ENCODE measurements at places on chromosomes 2 and 18.

- no peak for DNase-seq
These were observed 40.5 kb downstream of the HPCAL1 start for GRCh38 chr2:10343191-10343590.

DNA sequence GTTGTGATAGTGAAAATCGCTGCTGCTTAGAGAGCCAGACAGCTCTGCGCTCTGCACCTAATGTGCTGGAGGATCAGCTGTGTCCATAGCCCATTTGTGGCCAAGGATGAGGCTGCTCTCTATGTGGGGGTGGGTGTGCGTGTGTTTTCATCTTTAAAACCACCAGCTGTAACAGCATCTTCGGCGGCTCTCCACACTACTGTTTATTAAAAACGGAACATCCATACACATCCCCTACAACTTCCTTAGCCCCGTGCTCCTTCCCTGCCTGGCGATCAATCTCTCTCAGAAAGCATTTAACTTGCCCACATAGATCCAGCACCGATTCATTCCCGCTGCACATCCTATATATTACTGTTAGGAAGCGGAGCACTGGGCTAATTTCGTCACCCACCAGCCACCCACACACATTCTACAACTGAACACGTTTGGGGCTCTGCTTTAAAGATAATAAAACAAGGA, 1.6 kb downstream of the CELF4 start:
- DNase-seq = no peak

GRCh38 chr2:188524519-188525113, 232.9 kb downstream of the GULP1 start:
- peak; percentile 47 for DNase-seq

GRCh38 chr2:28678944-28679343, 72.7 kb upstream of the PPP1CB start:
- no peak for DNase-seq

DNA sequence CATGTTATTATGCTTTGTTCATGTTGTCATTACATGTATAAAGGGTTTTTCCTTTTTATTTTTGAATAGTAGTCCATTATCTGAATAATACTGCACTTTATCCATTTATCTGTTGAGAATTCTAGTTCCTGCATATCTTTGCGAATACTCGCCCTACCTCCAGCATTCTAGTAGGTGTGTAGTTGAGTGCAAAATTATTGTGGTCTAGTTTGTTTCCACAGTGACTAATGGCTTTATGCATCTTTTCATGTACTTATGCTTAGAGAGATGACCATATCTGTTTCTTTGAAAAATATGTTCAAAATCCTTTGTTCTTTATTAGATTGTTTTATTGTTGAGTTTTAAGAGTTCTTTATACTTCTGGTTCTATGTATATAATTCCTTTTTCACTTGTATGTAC, 48.8 kb downstream of the EIF5B start:
- no peak for DNase-seq

DNA sequence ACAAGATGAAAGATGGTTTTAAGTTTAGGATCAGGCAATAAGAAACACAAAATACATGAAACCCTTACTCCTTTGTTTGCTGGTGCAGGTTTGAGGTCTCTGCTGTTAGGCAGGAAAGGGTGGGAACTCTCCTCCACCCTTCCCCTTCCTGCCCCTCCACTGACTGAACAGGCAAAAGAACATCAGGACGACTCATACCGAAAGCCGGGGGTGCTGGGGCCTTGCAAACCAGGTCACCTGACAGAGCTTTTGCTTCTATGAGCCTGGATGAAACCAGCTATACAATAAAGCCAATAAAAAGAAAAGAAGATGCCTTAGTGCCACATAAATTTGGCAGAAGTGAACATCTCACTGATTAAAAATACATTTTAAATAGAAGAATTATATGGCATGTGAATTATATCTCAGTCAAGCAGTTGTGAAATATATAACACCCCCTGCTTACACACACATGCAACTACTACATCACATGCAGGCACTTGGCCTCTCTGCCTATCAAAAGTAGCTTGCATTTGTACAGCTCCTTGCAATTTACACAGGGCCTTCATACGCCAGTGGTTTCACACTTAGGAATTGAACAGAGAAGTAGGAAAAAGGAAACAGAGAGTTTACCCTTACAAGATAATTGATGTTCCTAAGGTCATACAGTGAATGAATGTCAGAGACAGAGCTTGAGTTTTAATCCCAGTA, 215.1 kb upstream of the TRIB2 start:
- no peak for DNase-seq

- no peak for DNase-seq
These were observed 18.8 kb upstream of the FN1 start for GRCh38 chr2:215454519-215455246.

GRCh38 chr18:7367336-7367735, 136.4 kb downstream of the LRRC30 start:
- DNase-seq = no peak

GRCh38 chr18:79384151-79384807, 11.5 kb upstream of the NFATC1 start:
- DNase-seq = no peak

DNA sequence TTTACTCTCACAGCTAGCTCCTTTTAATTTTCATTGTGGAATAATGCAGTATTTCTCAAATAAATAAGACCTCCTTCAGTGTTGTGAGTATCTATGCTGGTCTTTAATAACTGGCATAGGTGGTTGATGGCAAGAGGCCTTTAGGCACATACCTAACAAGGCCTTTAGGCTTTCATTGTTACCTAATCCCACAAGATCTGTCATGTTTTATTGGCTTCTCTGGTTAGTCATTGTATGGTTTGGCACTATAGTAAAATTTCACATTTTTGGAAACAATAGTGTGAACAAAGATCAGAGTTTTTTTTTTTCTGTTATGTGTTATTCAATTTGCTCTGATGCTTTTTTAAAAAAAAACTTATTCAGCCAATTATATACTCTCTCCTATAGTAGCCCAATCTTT, 89.8 kb upstream of the NEUROD1 start:
- DNase-seq = no peak

GRCh38 chr2:85255456-85255812, 72.4 kb downstream of the TGOLN2 start:
- DNase-seq = no peak

DNA sequence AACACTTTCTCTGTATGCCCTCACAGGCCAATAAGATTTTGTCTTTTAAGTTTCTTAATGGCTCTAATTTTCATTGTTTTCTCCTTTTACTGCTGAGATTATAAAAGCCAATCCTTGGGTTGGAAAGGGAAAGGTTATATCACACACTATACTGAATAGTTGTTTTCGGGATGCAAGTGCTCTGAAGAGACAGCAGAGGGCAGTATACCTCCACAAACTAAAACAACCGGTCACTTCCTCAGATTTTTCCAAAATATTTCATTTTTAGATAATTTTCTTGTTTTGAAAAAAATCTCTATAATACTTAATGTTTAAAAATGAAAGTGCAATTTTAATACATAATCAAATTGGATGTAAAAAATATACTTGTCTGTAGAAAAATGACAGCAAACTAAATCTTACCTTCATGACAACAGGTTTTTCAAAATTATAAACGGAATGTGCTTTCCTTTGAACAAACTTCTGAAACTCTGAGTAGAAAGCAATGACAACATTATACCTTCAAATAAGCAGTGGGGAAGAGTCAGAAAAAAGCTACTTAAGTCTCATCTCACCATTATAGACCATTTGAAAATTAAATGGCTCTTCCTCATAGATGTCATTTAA, 82.7 kb downstream of the ORC4 start:
- DNase-seq = no peak

- DNase-seq = no peak
These were observed 102.2 kb upstream of the CCDC150 start for GRCh38 chr2:196537311-196537710.

GRCh38 chr18:68555879-68556301, 159.0 kb downstream of the TMX3 start:
- DNase-seq = no peak

DNA sequence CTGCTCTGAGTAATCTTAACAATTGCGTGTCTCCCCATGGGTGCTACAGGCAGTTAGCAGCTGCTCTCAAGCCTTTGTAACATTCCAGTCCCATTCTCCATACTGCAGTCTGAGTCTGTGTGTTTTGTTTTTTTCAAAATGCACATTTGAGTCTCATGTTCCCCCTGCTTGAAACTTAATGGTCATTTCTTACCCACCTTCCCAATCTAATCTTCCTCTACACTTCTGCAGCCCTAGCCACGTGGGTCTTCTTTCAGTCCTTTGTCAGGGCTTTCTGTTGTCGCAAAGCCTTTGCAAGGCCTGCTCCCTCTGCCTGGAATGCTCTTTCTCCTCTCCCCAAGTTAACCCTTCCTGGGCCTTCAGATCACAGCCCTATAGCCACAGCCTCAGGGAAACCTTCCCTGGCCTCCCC, 24.5 kb downstream of the ELAC1 start:
- no peak for DNase-seq

GRCh38 chr18:70414315-70414900, 125.6 kb downstream of the SOCS6 start:
- no peak for DNase-seq

DNA sequence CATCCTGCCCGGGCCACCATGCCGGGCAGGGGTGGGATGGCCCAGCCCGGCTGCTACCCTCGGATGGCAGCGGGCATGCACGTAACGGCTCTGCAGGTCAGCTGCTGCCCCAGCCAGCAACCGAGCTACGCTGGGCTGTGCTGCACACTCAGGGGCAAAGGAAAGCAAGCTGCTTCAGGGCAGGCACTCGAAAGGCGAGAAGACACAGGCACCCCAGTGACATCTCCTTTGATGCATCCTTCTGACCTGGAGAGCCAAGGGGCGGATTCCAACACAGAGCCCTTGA, 8.8 kb downstream of the HDAC4 start:
- no peak for DNase-seq

- DNase-seq = no peak
These were observed 14.2 kb upstream of the LIPG start for GRCh38 chr18:49547701-49548100.

DNA sequence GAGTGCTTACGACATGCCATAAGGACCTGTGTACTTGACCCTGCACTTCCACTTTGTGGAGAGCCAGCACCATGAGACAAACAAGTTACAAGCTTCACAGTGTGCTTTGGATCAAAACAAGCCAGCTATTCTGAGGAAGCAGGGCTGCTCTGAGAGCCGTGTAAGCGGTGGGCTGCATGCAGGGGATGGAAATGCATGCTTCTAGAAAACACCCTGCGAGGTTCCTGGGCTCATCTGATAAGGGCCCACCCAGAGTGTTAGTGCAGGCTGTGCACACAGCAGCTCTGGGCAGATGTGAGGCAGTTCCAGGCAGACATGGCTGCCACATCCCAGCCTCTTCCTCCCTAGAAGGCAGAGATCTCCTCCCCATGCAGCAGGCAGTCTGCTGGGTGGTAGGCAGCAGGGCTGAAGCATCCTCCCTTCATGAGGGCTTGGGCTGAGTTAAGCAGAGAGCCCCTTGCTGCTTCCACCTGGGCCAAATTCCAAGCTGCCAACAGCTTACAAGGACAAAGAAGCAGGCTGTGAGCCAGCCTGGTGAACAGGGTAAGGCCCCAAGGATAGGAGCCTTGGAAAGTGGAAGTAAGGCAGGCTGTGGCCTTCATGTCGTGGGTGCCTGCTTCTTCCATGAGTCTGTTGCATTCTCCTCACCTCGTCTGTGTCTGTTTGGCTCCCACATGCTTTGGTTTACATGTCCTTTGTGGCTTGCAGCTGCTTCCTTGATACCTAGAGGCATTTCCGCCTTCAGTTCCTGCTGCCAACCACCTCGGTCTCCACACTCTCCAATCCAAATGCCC, 7.7 kb downstream of the PSD4 start:
- no peak for DNase-seq

DNA sequence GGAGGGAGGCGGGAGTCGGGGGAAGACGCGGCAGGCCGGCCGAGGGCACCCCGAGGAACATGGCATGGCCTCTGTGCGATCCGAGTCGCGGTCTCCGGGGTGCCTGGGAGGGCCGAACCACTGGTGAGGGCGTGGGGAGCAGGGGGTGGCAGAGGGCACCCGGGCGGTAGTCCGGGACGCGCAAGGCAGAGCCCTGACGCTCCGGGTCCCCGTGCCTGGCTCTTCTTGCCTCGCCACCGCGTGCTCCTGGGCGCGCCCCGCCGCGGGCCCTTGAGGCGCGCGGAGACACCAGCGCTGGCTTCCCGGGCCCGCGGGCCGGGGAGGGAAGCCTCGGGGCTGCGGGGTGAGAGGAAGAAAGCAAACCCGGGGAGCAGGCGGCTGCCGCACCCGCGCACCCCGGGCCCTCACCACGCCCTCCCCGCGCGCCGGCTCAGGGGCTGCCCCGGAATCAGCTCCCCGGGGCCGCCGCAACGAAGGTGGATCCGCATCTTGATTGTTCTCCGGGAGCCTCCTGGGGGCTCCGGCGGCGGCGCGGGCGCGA, 4.3 kb downstream of the SOX11 start:
- no peak for DNase-seq

DNA sequence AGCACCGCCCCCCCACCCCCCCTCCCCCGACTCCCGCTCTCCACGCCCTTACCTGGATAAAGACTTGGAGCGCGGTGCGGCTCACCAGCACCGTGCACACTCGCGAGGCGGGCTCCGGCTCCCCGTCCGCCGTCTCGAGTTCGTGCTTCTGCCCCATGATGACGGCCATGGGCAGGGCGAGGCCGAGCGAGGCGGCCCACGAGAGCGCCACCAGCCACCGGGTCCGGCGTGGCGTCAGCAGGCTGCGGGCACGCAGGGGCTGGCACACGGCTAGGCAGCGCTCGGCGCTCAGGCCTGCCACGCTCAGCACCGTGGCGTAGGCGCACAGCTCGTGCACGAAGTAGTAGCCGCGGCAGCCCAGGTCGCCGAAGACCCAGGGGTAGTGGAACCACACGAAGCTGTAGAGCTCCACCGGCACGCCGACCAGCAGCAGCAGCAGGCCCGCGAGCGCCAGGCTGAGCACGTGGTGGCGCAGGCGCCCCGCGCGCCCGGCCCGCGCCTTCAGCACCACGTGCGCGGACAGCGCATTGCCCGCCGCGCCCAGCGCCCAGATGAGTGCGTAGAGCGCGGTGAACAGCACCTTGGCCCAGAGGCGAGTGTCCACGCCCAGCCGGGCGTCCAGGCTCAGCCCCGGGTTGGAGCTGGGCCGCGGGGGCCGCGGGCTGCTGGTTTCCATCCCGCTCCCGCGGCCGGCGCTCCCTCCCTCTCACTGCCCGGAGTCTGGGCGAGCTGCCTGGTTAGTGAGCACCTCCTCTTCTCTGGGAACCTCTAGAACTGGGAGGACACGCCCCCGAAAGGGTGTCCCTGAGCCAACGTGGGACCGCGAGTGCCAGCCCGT, at the start of gene NTSR2:
Gene NTSR2, minus strand, starts transcription at position 742 of the 838 bp plus-strand sequence. Its CDS starts 66 bp downstream, at position 676.
- peak; percentile 83 for DNase-seq

DNA sequence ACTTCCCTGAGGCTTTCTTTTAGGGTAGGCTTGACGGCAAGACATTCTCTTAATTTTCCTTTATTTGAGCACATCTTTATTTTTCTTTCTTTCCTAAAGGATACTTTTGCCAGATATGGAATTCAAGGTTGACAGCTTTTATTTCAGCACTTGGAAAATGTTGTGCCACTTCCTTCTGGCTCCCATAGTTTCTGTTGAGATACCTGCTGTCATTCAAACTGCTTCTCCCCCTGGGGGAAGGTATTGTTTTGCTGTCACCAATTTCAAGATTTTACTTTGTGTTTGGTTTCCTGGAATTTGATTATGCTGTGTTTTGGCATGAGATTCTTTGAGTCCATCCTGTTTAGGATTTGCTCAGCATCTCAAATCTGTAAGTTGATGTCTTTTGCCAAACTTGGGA, 39.1 kb upstream of the TWIST2 start:
- no peak for DNase-seq

GRCh38 chr18:76658627-76659026, 163.6 kb upstream of the ZNF516 start:
- no peak for DNase-seq

All from ovary (tissue), 10 donors.